ENCODE measurements at places on chromosomes 13 and 19.

- peak overlapping the region; percentile 46 for H3K4me3 ChIP-seq
- H3K27ac ChIP-seq, result peak overlapping the region; percentile 33
- H3K4me1 ChIP-seq, result peaks cover 11% of the 10 kb centered on the region
- no peaks in the 10 kb centered on the region for H3K27me3 ChIP-seq
Observed at GRCh38 chr19:9792206-9793070, 23.9 kb upstream of the ZNF846 start.

DNA sequence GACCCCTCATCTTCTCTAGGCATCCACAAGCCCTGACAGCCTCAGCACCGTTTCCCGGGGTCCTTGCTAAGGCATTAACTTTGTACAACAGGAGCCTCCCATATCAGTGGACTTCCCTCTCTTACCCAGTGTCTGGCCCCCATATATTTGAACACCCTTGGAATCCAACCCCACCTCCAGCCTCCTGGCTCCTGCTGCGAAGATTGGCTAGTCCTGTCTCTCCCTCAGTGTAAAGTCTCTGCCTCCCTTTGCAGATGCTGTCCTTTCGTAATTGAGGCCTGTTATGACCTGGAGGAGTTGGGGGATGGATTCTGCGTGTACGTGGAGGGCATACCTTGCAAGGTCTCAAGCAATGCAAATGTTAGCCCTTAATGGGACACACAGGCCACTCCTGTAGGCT, 413.7 kb downstream of the IRS2 start:
- no peaks in the 10 kb centered on the region for H3K36me3 ChIP-seq
- DNase-seq, result no peak
- H3K4me3 ChIP-seq, result no peak overlapping the region
- no peak overlapping the region for H3K27ac ChIP-seq
- no peaks in the 10 kb centered on the region for H3K27me3 ChIP-seq

DNA sequence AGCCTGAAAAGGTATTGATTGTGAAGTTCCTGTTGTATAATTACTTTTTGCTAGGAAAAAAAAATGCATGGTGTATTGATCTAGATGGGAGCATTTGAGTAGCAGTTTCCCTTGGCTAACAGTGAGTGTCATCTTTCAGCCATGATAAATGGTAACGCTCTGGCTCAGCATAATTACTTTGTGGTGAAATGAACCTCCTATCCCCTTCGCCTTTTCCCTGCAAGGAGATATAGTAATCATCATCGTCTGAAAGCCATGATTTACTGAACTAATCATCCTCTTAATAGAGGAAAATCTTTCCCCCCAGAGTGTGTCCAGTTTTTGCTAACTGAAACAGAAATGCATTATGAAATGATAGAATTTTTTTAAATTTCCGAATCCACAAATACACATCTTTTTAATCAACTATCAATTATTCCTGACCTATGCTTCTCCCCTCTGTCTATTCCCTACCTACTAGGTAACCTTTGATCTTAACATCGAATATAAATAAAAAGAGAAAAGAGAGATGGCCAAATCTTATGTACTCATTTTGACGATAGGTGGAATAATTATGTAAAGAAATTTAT, 88.7 kb downstream of the MAB21L1 start:
- no peak overlapping the region for H3K4me3 ChIP-seq
- H3K36me3 ChIP-seq, result no peaks in the 10 kb centered on the region
- DNase-seq, result no peak
- H3K27ac ChIP-seq, result no peak overlapping the region
- no peaks in the 10 kb centered on the region for H3K27me3 ChIP-seq
- no peaks in the 10 kb centered on the region for H3K4me1 ChIP-seq

DNA sequence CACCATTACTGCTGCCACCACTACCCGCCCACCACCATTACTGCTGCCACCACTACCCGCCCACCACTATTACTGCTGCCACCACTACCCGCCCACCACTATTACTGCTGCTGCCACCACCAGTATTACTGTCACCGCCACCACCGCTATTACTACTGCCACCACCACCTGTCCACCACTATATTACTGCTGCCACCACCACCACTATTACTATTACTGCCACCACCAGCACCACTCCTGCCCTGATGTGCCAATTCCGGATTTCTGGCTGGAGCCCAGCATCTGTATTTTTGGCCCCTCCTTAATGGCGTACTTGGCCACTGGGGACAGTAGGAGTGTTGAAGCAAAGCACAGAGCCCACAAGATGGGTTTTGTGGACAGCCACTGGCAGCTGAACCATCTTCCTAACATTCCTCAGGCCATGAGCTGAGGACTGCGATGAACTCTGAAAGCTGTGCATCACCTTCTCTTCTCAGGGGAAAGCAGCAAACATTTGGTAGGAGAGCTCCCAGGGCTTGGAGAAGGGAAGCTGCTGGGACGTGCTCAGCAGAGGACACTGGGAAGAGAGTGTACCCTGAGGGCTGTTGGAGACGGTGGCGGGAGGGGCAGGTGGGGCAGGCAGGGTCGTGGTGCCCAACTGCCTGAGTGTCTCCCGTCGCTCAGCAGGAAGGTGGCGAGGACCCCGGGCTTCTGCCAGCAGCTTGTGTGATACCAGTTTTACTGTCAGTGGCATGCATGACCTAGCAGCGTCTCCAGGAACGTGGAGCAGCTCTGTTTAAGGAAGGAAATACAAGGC, 23.0 kb downstream of the CUL4A start:
- no peak overlapping the region for H3K27ac ChIP-seq
- peaks cover 50% of the 10 kb centered on the region for H3K36me3 ChIP-seq

GRCh38 chr13:74920920-74921319, 561.0 kb downstream of the TBC1D4 start:
- H3K36me3 ChIP-seq, result no peaks in the 10 kb centered on the region
- no peaks in the 10 kb centered on the region for H3K27me3 ChIP-seq
- no peak overlapping the region for H3K4me3 ChIP-seq
- DNase-seq, result no peak

DNA sequence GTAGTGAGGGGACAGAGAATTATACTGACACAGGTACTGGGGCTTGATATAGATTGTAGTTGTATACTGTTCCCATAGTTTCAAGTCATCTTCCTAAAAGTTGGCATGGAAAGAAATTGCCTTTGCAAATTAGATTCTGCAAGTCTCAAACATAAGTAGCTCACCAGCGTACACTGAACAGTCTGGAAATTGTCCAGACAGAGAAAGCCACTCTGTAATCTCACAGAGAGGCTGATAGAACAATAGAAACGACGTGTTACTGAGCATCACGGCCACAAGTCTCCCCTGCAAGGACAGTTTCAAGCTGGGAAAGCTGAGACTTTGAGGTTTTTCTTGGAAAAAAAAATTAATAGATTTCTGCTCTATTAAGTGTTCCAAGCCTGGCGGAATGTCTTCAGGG, 228.6 kb downstream of the DNAJC15 start:
- H3K27ac ChIP-seq, result no peak overlapping the region
- DNase-seq, result no peak
- H3K27me3 ChIP-seq, result no peaks in the 10 kb centered on the region
- no peaks in the 10 kb centered on the region for H3K36me3 ChIP-seq
- no peak overlapping the region for H3K4me3 ChIP-seq

- peaks cover 10% of the 10 kb centered on the region for H3K4me1 ChIP-seq
- DNase-seq, result no peak
- peak overlapping the region; percentile 70 for H3K27ac ChIP-seq
- H3K27me3 ChIP-seq, result no peaks in the 10 kb centered on the region
- H3K36me3 ChIP-seq, result no peaks in the 10 kb centered on the region
- H3K4me3 ChIP-seq, result no peak overlapping the region
Observed at GRCh38 chr19:10508707-10509106, 5.6 kb upstream of the KEAP1 start.

GRCh38 chr13:98022210-98022609, 68.7 kb downstream of the IPO5 start:
- H3K4me1 ChIP-seq, result no peaks in the 10 kb centered on the region
- no peak for DNase-seq
- H3K4me3 ChIP-seq, result no peak overlapping the region
- H3K27ac ChIP-seq, result no peak overlapping the region

DNA sequence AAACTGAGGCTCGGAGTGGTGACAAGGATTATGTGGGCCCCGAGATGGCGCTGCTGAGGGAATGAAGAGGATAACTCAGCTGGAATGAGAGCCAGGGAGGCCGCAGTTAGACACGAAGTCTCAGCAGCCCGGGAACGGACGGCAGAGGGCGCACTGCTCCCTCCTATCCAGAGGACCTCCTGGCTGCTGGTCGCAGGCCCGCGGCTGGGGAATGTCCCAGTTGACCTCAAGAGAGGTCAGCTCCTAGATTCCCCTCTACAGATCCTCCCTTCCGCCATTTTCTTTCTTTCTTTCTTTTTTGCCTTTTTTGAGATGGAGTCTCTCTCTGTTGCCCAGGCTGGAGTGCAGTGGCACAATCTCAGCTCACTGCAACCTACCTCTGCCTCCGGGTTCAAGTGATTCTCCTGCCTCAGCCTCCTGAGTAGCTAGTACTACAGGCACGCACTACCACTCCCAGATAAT, 24.1 kb upstream of the ASPDH start:
- no peak overlapping the region for H3K4me3 ChIP-seq
- no peak for DNase-seq
- no peaks in the 10 kb centered on the region for H3K27me3 ChIP-seq

All from RWPE2 (cell line).